ENCODE measurements at places on chromosomes 6 and 20.

DNA sequence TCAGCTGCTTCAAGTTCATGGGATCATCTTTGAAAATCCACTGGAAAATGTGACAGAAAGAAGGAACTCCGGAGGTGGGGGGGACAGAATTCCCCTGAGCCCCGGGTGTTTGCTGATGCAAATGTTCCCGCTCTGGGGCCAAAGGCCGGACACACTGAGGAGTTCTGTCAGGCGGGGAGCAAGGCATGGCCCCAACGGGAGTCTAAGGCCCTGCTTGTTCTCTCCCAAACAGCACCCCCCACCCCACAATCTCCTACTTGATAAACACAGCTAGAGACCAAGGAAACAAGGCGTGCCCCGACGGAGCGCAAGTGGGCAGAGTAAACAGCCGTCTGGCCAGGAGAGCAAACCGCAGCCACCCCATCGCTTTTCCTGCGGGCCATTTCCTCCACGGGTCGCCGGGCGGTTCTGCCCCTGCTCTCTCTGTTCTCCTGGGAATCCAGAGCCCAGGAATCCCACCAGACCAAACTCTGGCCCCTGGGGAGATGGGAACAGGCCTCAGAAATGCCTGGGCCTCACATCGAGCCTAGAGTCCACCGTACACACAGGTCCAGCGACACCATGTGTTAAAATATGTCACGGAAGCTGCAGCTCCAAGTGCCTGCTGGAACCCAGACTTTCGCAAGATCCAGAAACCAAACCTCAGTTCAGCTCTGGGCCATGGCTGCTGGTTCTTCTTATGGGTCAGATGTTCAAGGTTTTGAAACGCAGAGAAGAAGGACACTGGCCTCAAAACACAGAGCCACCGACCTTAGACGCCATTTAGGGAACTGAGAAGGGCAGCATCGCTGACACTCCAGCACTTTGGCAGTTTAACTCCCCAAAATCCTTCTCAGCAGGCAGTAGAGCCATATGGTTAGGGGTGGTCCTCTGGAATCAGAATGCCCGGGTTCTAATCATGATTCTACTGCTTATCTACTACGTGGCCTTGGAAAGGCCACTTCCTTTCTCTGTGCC is 104.2 kb downstream of the PREX1 start:
- no peak for DNase-seq

GRCh38 chr6:10759884-10760329 is 12.3 kb downstream of the TMEM14B start:
- peak; percentile 89 for DNase-seq

GRCh38 chr6:21911208-21911607 is 317.7 kb downstream of the SOX4 start:
- DNase-seq: no peak

DNA sequence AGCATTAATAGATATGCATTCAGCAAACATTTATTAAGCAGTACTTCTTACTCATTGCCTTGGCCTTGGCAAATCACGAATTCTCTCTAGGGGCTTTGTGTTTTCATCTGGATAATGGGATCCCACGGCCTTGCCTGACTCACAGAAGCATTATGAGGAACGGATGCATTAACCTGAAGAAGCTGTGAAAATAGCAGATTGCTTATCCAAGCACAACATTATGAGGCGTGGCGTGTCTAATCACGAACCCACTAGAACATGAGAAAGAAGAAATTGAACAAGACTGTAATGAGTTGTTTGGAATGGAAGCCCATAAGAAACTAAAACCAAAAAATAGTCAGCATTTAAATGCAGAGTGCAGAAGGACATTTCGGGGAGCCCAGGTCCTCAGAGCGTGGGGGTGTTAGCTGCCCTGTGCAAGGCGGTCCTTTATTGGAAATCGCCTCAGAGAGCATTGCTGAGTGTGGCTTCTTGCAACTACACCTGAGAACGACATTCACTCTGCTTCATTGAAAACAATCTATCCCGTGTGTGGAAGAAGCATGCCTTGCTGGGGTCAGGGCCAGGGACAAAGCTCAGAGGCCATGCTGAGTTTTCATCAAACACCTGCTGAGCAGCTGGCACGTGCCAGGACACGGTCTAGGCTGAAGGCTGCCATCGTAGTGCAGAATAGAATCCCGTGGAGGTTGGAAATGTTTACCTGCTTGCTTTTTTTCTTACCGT is 179.9 kb downstream of the ZDHHC14 start:
- DNase-seq: no peak

DNA sequence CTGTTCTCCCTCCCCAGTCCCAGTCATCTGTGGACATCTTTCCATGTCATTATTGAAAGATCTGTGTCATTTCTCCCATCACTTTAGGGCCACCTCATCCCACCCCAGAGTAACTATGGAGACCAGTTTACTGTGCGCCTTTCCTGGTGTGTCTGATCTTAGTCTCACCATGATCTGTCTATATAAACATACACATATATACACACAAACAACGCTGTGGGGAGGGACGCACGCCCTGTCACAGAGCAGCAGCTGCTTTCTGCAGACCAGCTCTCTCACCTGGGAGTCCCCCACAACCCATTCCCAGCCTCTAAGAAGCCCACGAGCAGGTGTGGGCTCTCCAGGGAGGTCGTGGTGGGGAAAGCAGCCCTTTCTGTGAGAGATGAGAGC is 68.1 kb upstream of the TOX2 start:
- DNase-seq: no peak

GRCh38 chr20:1579488-1579887 is 22.0 kb upstream of the SIRPD start:
- DNase-seq: no peak

DNA sequence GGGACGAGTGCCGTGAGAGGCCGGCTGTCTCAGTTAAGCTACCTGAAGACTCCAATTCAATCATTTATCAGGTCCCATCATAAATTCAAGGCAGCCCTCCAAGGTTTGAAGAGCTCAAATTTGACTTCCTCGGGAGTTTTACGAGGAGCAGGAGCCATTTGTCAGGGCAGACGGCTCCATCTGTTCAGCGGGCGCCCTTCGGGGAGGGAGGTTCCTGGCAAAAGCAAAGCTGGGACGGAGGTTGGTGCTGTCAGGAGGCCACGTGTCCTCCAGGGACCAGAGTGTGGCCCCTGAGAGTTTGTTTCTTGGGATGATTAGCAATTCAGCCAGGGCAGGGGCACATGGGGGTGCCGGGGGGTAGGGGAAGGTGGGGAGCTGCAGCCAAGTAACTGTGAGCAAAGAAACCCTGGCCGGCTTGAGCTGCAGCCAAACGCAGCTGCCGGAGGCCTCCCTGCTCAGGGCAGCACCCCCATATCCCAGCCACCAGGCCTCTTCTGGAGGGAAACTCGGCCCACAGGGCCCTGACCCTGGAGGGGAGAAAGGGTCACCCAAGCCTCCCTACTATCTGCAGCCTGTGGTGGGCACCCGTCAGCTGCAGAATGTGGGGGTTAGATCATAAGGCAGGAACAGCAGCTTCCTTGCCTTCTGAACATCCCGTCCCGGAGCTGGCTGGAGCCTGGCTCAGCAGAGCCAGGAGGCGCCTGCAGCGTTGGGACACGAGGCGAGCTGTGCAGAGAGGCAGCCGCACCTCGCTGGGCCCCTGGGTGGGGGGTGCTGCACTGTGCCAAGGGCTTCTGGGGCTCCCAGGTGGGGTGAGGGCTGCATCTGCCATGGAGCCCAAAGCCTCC is 63.6 kb upstream of the GATA5 start:
- DNase-seq: no peak
